Activated naive CD4-positive, alpha-beta T cell treated with anti-CD3 and anti-CD28 coated beads, Interleukin-2, amount 50 U/mL, for 72 hours (primary cell): ENCODE measurements at places on chromosomes 2 and 18. TPM values are rescaled to one million over a fixed set of nuclear protein-coding genes. Genes with fewer than 3 reads are reported as not detected.

The ARHGAP15 gene
- total RNA-seq = 103 TPM

The ABCB6 gene
- total RNA-seq = 27.8 TPM

GRCh38 chr2:222203041-222203440, 95.8 kb downstream of the PAX3 start:
- DNase-seq = no peak

- DNase-seq = no peak
Observed at GRCh38 chr2:200416878-200417277, 93.0 kb downstream of the KCTD18 start.
